ENCODE measurements at places on chromosomes 7 and 10. TPM values are rescaled to one million over a fixed set of nuclear protein-coding genes. Genes with fewer than 3 reads are reported as not detected.

RNF148 gene
- 2.8 TPM for total RNA-seq

SH3PXD2A gene
- 53.2 TPM for total RNA-seq

DNA sequence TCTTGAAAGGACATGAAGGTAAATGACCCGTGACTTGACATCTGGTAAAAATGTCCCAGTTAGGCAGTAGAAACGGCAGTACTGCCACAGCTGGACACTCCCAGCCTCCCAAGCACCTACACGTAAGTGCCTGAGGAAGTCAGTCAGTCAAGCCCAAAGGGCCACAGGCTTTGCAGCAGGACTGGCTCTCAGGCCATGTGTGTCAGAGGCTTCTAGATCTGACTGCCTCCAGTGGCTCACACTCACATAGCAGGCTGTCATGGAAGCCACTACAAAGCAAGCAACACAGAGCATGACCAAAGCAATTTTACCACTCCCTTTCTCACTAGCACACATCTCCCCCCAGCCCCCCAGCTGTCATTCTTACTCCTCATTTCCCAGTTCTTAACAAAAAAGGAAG lies 17.8 kb upstream of the CCNJ start:
- H3K4me3 ChIP-seq: no peak overlapping the region
- H3K27me3 ChIP-seq: no peaks in the 10 kb centered on the region
- DNase-seq: no peak
- H3K36me3 ChIP-seq: no peaks in the 10 kb centered on the region
- no peak overlapping the region for H3K27ac ChIP-seq
- no peaks in the 10 kb centered on the region for H3K4me1 ChIP-seq

GRCh38 chr10:86310291-86310690 lies 56.3 kb downstream of the GRID1 start:
- H3K27me3 ChIP-seq: no peaks in the 10 kb centered on the region
- no peaks in the 10 kb centered on the region for H3K36me3 ChIP-seq
- H3K4me3 ChIP-seq: no peak overlapping the region
- DNase-seq: no peak
- H3K27ac ChIP-seq: no peak overlapping the region

DNA sequence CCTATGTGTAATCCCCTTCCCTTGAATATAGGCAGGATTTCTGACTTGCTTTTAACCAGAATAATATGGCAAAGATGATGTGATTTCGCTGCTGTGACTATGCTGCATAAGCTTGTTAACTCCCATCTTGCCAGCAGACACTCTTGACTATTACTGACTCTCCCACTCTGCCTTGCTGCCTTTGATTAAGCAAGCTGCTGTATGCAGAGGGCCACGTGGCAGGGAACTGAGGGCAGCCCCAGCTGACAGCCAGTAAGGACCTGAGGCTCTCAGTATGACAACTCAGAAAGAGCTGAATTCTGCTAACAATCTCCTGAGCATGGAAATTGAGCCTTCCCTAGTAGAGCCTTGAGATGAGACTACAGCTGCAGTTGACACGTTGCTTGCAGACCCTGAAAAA lies 279.4 kb upstream of the CACNA2D1 start:
- peaks cover 10% of the 10 kb centered on the region for H3K4me1 ChIP-seq
- H3K27me3 ChIP-seq: no peaks in the 10 kb centered on the region
- H3K36me3 ChIP-seq: no peaks in the 10 kb centered on the region
- no peak overlapping the region for H3K27ac ChIP-seq
- H3K4me3 ChIP-seq: no peak overlapping the region

- H3K36me3 ChIP-seq: no peaks in the 10 kb centered on the region
- peak; percentile 30 for DNase-seq
- H3K4me1 ChIP-seq: peaks cover 5% of the 10 kb centered on the region
- no peak overlapping the region for H3K27ac ChIP-seq
These were observed 67.6 kb upstream of the DDC start for GRCh38 chr7:50632561-50633413.

- H3K4me1 ChIP-seq: no peaks in the 10 kb centered on the region
- peaks cover 8% of the 10 kb centered on the region for H3K36me3 ChIP-seq
- H3K27ac ChIP-seq: no peak overlapping the region
- no peak overlapping the region for H3K4me3 ChIP-seq
- H3K27me3 ChIP-seq: no peaks in the 10 kb centered on the region
These were observed 39.3 kb downstream of the SEPTIN7 start for GRCh38 chr7:35839860-35840854.

GRCh38 chr7:77316219-77316978 lies 99.8 kb downstream of the GSAP start:
- DNase-seq: no peak
- H3K4me3 ChIP-seq: no peak overlapping the region
- no peaks in the 10 kb centered on the region for H3K27me3 ChIP-seq
- no peak overlapping the region for H3K27ac ChIP-seq
- H3K4me1 ChIP-seq: no peaks in the 10 kb centered on the region
- no peaks in the 10 kb centered on the region for H3K36me3 ChIP-seq

DNA sequence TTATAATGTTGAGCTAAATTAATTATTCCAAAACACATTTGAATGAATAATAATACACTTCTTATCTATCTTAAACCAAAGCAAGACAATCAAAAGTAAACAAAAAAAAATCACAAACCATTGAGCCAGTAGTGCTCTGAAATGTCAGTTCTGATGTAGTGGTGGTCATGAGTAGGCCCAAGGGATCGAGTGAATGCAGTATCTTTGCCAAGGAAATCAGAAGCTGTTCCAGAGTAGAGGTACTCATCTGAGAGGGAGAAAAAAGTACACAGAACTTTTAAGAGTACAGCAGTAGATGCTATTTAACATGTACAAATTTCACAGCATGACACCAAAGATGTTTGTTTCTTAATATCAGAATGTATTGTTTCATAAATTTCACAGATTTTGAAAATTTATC lies 121.5 kb downstream of the SEMA3D start:
- H3K27me3 ChIP-seq: no peaks in the 10 kb centered on the region
- peaks cover 7% of the 10 kb centered on the region for H3K36me3 ChIP-seq
- H3K4me3 ChIP-seq: no peak overlapping the region
- peaks cover 17% of the 10 kb centered on the region for H3K4me1 ChIP-seq
- no peak overlapping the region for H3K27ac ChIP-seq

- H3K27me3 ChIP-seq: no peaks in the 10 kb centered on the region
- no peaks in the 10 kb centered on the region for H3K4me1 ChIP-seq
- H3K36me3 ChIP-seq: no peaks in the 10 kb centered on the region
- DNase-seq: no peak
- H3K27ac ChIP-seq: no peak overlapping the region
These were observed 119.8 kb downstream of the ZNF736 start for GRCh38 chr7:64433590-64433989.

EN2 gene
- total RNA-seq: not detected

DNA sequence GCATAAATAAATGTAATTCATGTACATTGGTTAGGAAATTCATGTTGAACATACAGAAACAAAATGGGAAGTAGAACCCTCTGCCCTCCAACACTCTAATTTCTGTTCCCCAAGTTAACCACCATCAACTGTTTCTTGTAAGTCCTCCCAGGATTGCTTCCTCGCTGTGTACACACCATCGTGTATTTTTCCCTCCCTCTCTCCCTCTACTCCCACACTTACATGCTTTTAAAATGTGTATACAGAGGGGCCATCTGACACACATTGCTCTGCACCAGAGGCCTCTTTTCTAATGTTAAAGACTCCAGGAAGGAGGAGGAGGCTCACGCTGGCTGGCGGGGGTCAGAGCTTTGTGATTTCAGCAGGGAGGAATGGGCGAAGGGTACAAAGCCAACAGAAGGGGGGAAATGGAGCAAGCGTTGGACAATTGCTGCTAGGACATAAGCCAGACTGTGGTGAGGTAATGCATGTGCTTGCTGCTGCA lies 1.9 kb upstream of the EPHA1 start:
- DNase-seq: peak; percentile 84
- no peaks in the 10 kb centered on the region for H3K36me3 ChIP-seq
- H3K4me3 ChIP-seq: no peak overlapping the region
- H3K27me3 ChIP-seq: no peaks in the 10 kb centered on the region

DNA sequence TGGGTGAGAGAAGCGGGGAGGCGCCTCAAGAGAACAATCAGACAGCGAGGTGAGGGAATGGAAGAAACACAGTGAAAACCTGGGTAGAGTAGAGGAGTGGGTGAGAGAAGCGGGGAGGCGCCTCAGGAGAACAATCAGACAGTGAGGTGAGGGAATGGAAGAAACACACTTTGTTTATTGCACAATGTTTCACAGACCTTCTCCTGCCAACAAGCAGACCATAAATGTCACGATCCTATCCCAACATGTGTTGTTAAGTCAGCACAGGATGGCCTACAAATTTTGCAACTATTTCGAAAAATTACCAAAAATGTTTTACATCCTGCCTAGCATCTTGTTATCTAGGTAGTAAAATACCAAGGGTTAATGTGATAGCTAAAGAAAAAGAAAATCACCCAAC lies 115.3 kb downstream of the JAZF1 start:
- H3K4me1 ChIP-seq: peaks cover 3% of the 10 kb centered on the region
- no peak for DNase-seq

DNA sequence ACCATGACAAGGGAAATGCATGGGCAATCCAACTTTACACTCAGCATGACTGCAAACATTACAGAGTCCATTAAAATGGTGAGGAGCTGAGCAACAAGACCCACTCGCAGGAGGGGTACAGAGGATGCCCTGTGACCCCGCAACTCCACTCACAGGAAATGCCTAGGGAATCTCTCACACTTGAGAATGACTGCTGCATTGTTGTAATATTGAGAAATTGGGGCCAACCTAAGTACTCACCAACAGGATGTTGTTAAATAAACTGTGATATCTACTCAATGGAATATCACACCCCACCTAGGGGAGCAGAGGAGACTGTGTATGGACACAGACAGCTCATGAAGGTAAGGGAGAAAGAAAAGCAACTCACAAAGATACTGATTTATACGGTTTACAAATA lies 53.4 kb upstream of the CAMK2B start:
- no peaks in the 10 kb centered on the region for H3K27me3 ChIP-seq
- H3K27ac ChIP-seq: no peak overlapping the region
- DNase-seq: no peak
- H3K4me3 ChIP-seq: no peak overlapping the region

DNA sequence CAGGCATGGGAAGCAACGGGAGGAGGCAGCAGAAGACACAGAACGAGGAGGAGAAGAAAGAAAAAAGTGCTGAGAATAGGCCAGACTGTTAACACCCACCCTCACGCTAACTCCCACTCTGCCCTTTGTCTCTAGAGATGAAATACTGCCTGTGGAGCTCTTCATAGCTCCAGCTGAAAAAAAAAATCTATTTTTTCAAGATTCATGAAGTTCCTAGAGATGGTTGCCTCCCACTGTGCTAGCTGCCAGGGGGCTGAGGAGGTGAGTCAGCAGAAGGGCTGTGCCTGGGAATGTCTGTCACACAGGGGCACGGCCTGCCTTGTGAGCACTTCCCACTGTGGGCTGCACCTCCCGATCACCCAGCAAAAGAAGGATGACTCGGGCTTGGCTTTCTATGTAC lies 144.5 kb downstream of the RNF216 start:
- no peak overlapping the region for H3K27ac ChIP-seq
- H3K36me3 ChIP-seq: no peaks in the 10 kb centered on the region
- DNase-seq: peak; percentile 29
- H3K4me1 ChIP-seq: peaks cover 18% of the 10 kb centered on the region
- H3K27me3 ChIP-seq: no peaks in the 10 kb centered on the region
- no peak overlapping the region for H3K4me3 ChIP-seq

GRCh38 chr10:115157357-115157756 lies 64.2 kb downstream of the ATRNL1 start:
- no peaks in the 10 kb centered on the region for H3K4me1 ChIP-seq
- no peak overlapping the region for H3K27ac ChIP-seq
- no peaks in the 10 kb centered on the region for H3K36me3 ChIP-seq

- H3K4me3 ChIP-seq: no peak overlapping the region
- no peak overlapping the region for H3K27ac ChIP-seq
- H3K4me1 ChIP-seq: peaks cover 7% of the 10 kb centered on the region
- DNase-seq: no peak
- H3K36me3 ChIP-seq: no peaks in the 10 kb centered on the region
- no peaks in the 10 kb centered on the region for H3K27me3 ChIP-seq
These were observed 367.3 kb downstream of the CXCL12 start for GRCh38 chr10:44017483-44018145.

DNA sequence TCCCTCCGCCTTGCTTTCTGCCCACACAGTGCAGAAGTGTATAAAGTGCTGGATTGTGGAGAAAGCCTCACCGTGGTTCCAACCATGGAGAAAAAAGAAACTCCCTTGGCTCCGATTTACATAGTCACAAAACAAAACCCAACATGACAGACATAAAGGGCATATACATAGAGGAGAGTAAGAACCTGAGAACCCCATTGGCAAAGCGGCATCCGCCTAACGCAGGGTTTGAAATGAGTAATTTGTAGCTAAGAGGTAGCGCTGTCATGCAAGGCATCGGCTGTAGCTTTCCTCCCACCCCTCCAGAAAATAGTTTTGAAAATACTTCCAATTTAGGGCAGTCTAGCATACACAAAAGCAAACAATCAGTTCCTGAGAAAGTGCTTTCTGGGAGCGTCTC lies 126.0 kb upstream of the NRBF2 start:
- no peaks in the 10 kb centered on the region for H3K27me3 ChIP-seq
- H3K4me3 ChIP-seq: no peak overlapping the region
- H3K27ac ChIP-seq: no peak overlapping the region
- H3K4me1 ChIP-seq: no peaks in the 10 kb centered on the region
- H3K36me3 ChIP-seq: no peaks in the 10 kb centered on the region

PANK1 gene
- 18.3 TPM for total RNA-seq

DNA sequence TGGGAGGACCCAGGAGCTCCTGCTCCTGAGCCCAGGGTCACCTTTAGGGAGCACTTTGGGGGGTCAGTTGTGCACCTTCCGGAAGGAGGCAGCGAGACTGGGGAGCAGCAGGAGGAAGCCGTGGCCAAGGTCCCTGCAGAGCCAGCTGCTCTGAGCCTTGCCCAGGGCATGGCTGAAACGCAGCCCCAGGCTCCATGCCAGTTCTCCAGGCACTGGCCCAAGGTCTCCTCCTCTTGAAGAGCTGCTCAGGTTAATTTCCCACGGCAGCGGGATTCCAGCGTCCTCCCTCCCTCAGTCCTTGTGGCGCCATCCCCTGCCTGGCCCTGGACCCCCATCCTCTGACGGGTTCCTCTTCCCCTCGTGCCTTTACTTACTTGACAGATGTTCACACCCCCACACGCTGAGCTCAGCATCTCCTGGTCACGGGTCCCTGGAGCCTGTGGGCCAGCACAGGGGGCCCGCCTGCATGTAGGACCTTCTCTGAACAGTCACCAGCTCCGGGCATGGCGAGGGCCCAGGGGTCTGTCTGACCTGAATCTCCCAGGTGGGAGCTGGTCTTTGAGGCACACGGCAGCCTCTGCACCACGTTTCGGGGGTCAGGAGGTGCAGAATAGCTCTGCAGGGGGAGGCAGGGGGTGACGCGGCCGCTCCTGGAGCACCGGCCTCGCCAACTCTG lies 16.7 kb upstream of the CFAP46 start:
- no peak overlapping the region for H3K4me3 ChIP-seq
- H3K4me1 ChIP-seq: peaks cover 4% of the 10 kb centered on the region
- H3K27ac ChIP-seq: no peak overlapping the region
- H3K27me3 ChIP-seq: peaks cover 9% of the 10 kb centered on the region
- DNase-seq: no peak

GRCh38 chr7:149849174-149849573 lies 11.0 kb downstream of the ZNF862 start:
- H3K27me3 ChIP-seq: no peaks in the 10 kb centered on the region
- no peak overlapping the region for H3K4me3 ChIP-seq
- no peaks in the 10 kb centered on the region for H3K4me1 ChIP-seq
- H3K27ac ChIP-seq: no peak overlapping the region
- no peak for DNase-seq

Data from lung (tissue), 17 donors.